Stimulated activated CD4-positive, alpha-beta T cell treated with anti-CD3 and anti-CD28 coated beads, TNF-alpha, amount 100 ng/mL, for 1 hour (primary cell): ENCODE measurements at places on chromosomes 1 and 21.
A peak's percentile ranks its signal among the peaks of the same experiment; 100 is the strongest.

DNA sequence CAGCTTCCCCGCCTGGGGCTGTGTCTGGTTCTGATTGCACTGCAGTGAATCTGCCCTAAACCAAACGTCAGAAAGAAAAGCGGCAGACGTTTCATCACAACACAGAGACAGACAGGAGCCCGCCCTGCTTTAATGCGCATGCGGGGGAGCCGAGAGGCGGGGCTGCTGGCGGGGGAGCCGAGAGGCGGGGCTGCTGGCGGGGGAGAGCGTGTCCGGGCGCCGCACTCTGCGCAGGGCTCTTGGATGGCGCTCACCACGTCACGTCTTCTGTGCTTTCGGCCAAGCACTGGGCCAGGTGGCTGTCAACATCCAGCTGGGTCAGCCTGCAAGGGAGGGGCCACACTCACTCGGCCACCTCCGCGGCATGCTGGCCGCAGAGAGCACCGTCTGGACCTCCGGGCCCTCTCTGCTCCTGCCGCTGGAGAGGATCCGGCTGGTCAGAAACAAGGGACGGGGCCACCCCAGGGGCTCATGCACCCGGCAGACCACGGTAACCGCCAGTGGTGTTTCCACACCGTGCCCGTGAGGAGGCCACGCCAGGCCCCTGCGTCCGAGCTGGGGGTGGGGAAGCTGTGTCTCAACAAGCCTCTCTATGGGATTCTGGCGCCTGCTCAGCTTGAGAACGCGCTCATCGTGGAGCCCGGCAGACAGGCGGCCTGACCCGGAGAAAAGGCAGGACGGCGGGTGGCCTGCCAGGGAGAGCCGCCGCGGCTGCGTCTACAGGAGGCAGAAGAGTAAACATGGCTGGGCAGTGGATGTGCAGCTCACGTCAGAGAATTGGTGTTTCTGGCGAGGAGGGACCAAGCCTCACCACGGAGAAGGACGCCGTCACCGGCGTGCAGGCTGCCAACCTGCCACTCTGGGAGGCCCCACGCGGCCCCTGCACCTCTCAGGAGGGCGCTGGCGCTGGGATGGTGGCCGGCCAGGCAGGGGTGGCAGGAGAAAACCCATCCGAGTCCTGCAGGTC, 4.8 kb downstream of the FAAP20 start:
- peak; percentile 86 for DNase-seq

DNA sequence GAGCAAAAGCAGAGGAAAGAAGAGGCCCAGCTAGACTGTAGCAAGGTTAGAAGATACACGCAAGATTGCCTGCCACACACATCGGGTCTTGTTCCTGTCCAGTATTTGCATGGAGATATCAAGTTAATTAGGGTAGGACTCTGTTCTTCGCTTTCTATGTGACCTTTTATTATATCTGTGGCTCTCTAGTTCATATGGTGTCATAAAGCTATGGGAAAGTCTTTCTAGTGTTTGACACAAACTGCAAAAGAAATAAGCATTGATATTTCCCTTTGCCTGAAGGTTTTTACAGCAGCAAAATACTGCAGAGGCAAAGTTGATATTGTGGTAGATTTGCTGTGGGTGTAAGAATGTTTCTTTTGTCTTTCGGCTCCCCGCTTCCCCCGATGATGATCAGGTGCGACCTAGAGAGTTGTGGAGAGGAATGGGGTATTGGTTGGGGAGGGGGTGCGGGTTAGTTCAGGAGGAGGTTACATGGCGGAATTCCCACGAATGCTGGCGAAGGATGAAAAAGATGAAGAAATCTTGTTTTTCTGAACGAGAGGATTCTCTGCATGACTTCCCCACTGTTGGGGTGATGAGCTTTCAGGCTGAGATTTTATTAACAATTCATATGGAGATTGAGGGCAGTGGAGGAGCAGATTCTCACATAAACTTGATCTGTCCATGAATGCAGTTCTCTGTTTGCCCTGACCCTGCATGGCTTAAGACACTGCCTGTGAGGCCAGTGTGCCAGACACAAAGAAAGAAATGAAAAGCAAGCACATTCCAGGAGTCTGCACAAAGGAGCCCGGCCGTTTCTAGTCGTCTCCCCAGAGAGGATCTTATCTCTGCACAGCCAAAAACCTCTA, 550.2 kb downstream of the USP25 start:
- no peak for DNase-seq

- DNase-seq: no peak
These were observed 182.9 kb downstream of the CDC7 start for GRCh38 chr1:91683598-91683951.

- no peak for DNase-seq
These were observed 64.3 kb downstream of the IL23R start for GRCh38 chr1:67230539-67230938.

- no peak for DNase-seq
These were observed 167.3 kb upstream of the SGIP1 start for GRCh38 chr1:66366634-66367033.

DNA sequence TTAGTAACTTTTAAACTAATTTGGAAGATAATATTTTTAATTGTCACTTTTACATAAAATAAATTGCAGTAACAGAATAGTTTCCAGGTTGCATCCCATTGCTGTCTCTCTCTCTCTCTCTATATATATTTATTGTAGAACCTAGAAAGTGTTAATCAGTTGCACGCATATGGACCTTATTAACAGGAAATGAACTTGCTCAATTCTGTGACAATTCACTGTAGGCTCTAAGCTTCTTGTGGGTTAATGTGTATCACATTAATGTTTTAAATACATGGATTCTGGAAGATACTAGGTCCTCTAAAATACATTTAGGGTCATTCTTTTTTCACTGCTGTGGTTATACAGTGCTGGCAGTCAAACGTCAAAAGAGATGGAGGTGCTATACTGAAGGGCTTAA, 33.1 kb downstream of the LRRC71 start:
- DNase-seq: no peak

DNA sequence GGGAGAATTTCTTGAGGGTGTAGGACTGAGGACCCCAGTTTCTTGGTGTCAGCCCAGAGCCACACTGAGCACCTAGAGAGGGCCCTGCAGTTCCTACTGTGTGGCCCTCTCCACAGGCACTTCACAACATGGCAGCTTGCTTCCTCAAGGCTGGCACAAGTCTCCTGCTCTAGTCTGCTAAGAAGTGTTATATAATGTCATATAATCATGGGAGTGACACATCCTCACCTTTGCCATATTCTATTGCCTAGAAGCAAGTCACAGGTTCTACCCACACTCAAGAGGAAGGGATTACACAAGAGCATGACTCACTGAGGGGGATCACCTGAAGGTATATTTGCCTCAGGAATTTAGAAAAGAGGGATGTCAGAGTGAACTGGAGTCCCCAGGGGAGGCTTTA, 5.5 kb upstream of the SNX27 start:
- no peak for DNase-seq

- no peak for DNase-seq
These were observed 40.6 kb downstream of the CAMSAP2 start for GRCh38 chr1:200779326-200779725.

DNA sequence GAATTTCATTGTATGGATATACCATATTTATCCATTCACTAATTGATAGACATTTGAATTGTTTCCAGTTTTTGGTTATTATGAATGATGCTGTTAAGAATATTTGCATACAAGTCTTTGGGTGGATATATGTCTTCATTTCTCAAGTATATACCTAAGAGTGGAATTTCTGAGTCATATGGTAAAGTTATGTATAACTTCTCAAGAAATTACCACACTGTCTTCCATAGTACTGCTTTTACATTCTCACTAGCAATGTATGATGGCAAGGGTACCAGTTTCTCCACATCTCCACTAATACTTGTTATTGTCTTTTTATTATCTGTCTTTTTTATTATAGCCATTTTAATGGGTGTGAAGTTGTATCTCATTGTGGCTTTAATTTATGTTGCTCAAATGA, 74.6 kb upstream of the TENT5C start:
- no peak for DNase-seq

DNA sequence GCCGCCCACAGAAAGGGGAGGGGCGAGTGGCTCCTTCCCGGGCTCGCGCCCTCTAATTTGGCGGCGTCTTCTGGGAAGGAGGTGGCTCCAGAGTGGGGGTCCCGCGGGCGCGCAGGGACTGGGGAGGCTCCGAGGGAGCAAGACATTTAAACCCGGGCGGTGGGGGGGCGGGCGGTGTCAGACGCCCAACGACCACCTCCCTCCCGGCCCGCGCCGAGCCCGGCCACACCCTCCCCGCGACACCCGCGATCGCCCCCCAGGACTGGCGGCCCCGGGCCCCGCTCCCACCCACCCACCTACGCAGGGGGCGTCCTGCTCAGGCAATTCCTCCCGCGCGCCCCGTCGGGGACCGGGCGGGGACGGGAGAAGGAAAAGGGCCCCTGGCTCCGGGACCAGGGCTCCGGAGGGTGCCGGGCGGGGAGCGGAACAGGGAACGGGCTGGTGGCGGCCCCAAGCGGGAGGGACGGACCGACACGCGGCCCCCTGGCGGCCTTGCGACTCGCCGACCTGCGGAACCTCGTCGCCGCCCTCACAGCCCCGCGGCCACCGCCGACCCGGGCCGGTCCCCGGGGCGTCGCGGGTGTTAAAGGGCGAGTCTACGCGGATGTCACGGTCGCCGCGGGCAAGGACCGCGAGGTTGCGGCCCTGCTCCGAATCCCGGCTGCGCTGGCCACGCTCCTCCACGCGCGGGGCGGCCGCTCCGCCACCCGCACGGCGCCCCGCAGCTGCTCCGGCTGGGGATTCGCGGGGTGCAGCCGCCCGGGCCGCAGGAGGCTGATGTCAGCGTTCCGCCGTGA, 94.0 kb upstream of the FMN2 start:
- DNase-seq: no peak

DNA sequence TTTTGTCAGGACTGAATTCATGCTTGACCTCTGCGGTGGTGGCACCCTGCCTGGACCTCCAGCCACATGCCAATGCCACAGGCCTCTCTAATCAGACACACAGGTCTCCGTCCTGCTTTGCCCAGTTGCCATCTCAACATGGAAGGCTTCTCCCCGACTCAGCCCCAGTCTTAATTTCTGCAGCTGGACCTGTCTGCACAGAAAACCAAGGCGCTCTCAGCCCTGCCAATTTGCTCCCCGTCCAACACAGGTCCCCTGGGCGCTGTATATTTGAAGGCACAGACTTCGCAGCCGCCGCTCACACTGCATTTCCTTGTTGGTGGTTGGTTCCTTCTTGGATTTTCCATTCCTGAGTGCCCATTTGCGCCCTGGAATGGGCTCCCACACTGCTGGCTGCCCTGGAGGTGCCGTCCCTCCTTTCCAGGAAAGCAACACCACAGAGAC, 28.0 kb upstream of the PLEKHG5 start:
- DNase-seq: no peak

DNA sequence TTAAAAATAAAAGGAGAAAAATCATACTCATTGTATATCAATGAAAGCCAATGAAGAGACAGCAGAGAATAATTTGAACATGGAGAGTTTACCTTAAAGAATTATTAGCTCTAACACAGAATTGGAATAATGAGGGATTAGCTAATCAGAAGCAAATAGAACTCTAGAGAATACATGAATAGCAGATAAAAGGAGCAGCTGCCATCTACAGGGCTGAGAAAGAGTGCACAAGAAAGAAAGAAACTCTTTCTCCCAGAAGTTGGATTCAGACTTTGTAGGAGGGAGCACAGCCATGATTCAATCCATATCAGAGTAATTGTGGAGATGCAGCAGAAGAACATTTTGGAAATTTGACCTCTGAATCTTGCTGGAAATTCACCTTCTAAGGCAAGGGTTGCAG, 1171.2 kb downstream of the PLA2G4A start:
- DNase-seq: no peak

DNA sequence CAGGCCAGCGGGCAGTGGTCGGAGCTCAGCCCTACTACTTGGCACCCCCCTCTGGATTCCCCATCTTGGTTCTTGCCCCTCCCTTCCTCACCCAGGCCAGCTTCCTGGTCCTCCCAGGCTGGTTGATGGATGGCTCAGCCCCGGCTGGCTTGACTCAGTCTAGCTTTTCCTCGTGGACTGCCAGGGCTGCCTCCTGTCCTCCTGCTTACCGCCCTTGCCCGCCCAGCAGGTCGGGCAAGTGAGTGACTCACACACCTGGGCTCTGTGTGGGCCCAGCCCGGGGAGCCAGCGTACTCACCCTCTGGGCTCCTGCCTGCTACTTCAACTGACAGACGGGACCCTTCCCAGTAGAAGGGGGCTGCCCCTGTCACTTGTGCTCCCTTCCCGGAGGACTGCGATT, 19.5 kb upstream of the ARHGEF10L start:
- DNase-seq: no peak

GRCh38 chr21:34345091-34345871, 18.5 kb upstream of the KCNE2 start:
- DNase-seq: no peak

GRCh38 chr1:106217765-106218164, 838.7 kb upstream of the PRMT6 start:
- DNase-seq: no peak

GRCh38 chr21:42784896-42785451, 94.4 kb downstream of the WDR4 start:
- no peak for DNase-seq

DNA sequence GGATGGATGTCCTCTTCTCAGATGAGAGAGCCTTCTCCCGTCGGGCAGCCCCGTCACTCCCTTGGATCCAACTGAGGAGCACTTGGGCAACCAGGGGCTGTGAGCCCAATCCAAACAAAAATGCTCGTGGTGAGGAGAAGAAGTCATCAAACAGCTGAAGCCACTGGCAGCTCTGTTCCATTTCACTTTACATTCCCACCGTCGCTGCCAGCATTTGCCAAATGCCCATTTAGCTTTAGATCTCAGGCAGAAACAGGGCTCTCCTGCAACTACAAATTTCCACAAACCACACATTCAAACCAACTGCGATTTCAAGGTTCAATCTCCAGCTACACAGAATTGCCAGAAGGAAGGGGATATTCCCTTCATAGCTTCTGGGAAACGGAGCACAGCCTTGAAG, 634.6 kb downstream of the SMYD3 start:
- no peak for DNase-seq
